ENCODE measurements at places on chromosomes 1 and 21.

DNA sequence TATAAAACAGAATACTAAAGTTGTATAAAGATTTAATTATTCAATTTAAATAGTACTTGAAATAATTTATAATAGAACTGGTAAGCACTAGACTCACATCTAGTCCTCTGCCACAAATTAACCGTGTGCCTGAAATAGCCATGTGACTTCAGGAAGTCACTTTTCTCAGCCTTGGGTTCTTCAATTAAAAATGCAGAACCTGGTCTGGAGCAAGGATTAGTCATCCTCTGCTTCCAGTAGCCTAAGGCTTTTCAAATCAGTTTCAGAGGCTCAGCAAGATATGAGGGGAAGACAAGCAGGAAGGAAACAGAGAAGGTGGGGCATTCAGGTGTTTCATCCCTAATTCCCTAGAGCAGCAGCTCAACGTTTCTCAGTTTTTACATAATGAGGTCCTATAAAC lies 23.0 kb downstream of the DPH5 start:
- no peak for DNase-seq

DNA sequence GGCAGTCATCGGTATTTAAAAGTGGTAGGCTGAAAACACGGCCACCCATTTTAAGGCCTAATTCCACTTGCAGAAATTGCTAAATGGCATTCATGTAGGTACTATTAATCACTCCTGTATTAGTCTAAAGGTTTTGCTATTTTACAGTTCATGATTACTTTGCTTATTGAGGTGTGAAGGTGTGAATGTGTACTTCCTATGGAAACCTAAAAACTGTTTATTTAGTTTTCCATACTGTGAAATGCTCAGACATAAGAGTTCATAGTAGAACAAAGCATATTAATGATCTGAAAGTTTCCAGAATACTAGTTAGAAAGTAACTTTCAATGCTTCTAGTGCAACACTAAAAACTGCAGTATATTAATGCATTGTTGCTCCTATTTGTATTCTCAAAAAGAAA lies 69.8 kb downstream of the ITGB3BP start:
- DNase-seq: no peak

DNA sequence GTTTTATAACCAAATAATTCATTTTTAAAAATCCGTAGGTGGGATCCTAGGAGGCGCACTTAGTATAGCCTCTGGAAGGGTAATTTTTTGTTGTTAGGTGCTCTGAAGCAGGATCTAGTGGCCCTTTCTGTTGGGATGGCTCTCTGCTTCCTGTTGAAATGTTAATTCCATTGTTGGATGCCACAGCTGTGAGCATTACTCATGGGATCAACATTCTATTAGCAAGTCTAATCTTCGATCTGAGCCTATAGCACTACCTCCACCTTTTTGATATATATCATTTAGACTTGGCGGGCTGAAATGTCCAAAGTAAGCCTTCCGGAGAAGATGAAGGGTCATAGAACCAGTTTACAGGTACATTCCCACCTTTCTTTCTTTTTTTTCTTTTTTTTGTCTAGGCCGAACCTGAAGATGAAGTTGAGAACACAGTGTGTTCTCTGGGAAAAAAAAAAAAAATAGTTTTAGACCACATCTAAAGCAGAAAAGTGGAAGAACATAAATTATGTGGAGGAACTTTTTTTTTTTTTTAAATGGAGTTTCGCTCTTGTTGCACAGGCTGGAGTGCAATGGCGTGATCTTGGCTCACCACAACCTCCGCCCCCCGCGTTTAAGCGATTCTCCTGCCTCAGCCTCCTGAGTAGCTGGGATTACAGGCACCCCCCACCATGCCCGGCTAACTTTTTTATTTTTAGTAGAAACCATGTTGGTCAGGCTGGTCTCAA lies 1.4 kb downstream of the CXADR start:
- peak; percentile 27 for DNase-seq

- no peak for DNase-seq
Measured at GRCh38 chr1:107149946-107150345, 9.1 kb downstream of the NTNG1 start.

- DNase-seq: no peak
Measured at GRCh38 chr1:10648689-10649516, 147.5 kb downstream of the CASZ1 start.

- no peak for DNase-seq
Measured at GRCh38 chr1:28796352-28797211, 15.4 kb upstream of the OPRD1 start.

- no peak for DNase-seq
Measured at GRCh38 chr1:207026104-207026534, 6.4 kb downstream of the C1orf116 start.

DNA sequence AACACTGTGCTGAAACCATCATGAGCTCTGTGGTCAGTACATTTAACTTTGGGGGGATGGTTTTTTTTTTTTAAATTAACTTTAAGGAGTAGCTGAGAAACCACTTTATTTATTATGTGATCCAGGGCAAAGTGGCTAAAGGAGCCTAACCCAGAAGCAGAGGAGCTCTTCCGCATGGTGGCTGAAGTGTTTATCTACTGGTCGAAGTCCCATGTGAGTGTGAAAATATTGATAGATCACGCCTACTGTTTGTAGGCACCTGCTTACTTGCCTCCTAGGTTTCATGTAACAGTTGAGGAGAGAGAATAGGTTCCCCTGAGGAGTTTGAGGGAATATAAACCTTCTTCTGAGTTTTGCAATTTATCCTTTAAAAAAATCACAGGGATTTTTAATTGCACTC lies 181.4 kb downstream of the ZP4 start:
- no peak for DNase-seq

- DNase-seq: peak; percentile 78
Measured at GRCh38 chr1:91851130-91852010, 34.6 kb downstream of the TGFBR3 start.

DNA sequence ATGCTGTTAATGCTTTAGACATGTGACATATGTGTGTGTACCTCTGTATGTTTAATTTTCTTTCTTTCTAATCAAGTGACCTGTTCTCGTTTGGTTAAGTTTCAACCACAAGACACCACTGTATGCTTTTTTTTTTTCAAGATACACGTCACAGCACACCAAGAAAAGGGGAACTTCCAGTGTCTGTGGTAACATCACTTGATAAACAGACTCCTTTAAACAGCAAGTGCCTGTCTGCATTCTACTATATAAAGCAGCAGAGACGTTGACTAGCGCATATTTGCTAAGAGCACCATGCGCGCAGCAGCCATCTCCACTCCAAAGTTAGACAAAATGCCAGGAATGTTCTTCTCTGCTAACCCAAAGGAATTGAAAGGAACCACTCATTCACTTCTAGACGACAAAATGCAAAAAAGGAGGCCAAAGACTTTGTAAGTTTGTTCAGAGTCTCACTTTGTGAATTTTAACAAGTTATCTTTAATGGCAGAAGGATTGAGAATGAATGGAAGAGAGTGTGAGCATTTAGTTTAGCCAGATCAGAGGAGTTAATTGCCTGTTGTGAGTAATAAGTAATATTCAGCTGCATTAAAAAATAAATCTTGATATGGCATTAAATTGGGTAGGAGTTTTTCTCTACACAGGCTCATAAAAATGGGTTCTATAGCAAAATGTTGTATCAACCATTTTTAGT lies at the start of gene RGS1:
Gene RGS1, plus strand, starts transcription at position 275 of the 691 bp plus-strand sequence. Its CDS starts 20 bp downstream, at position 295.
- DNase-seq: no peak

GRCh38 chr1:87115317-87115890 lies 201.0 kb downstream of the HS2ST1 start:
- DNase-seq: no peak

- no peak for DNase-seq
Measured at GRCh38 chr21:40051801-40052200, 184.6 kb downstream of the PCP4 start.

DNA sequence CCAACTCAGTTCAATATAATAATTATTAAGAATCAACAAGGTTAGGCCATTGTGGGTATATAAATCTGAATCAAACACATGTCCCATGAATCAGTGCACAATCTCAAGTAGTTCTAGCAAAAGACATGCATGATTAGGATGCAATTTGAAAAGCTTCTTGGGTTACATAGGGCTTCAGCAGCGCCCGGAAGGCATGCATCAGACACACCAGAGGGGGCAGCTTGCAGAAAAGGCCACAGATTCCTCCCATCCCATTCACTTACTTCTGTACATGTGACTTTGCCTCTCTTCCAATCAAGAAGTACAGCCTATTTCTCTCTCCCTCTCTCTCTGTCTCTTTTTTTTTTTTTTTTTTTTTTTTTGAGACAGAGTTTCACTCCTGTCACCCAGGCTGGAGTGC lies 91.8 kb downstream of the KCNN3 start:
- no peak for DNase-seq

DNA sequence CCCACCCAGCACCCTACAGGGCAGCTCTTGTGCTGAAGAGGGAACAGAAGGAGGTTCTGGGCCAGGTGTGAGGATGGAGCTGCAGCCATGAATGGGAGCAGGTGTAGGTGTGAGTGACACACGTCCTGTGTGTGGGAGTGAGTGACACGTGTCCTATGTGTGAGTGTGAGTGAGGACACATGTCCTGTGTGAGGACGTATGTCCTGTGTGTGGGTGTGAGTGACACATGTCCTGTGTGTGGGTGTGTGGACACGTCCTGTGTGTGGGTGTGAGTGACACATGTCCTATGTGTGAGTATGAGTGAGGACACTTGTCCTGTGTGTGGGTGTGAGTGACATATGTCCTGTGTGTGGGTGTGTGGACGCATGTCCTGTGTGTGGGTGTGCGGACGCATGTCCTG lies 26.4 kb downstream of the MEGF6 start:
- no peak for DNase-seq

DNA sequence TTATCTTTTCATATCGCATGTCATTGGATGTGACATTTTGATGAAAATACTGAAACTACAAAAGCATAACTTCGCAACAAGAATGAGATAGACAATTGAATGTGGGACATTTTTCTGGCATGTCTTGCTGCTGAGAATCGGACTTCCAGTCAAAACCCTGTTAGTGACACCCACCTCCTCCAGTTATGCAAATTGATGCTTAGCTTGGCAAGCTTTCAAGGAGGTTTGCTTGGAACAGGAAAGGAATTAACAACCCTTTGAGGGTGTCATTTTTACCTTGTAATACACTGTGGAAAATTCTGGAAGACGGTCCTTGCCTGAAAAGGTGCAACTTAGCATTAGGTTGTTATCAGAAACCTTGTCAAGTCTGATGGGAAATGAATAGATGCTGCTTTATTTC lies 38.8 kb upstream of the FAM3B start:
- no peak for DNase-seq

GRCh38 chr1:3618531-3618880 lies 6.3 kb upstream of the TPRG1L start:
- DNase-seq: no peak

GRCh38 chr1:185803241-185803640 lies 69.0 kb downstream of the HMCN1 start:
- no peak for DNase-seq
